ENCODE measurements at places on chromosomes 1 and 21.

DNA sequence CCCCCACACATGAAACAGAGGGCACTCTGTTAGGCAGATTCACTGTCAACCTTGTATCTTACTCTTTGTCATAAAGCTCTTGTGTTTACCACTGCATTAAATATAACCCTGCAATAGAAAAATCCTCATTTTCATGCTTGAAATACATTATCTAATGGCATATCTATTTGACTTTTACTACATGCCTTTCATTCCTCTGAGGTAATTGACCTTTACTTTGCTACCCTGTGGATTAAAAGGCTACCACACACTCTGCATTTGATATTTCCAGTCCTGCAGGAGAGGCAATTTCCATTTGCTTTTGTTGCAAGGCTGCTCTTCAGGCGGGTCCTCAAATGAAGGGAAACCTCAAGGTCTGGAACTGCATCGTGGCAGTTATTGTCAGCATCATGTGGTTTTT, 238.0 kb downstream of the NTNG1 start:
- DNase-seq: no peak

GRCh38 chr21:14768042-14768441, 221.9 kb upstream of the SAMSN1 start:
- DNase-seq: no peak

DNA sequence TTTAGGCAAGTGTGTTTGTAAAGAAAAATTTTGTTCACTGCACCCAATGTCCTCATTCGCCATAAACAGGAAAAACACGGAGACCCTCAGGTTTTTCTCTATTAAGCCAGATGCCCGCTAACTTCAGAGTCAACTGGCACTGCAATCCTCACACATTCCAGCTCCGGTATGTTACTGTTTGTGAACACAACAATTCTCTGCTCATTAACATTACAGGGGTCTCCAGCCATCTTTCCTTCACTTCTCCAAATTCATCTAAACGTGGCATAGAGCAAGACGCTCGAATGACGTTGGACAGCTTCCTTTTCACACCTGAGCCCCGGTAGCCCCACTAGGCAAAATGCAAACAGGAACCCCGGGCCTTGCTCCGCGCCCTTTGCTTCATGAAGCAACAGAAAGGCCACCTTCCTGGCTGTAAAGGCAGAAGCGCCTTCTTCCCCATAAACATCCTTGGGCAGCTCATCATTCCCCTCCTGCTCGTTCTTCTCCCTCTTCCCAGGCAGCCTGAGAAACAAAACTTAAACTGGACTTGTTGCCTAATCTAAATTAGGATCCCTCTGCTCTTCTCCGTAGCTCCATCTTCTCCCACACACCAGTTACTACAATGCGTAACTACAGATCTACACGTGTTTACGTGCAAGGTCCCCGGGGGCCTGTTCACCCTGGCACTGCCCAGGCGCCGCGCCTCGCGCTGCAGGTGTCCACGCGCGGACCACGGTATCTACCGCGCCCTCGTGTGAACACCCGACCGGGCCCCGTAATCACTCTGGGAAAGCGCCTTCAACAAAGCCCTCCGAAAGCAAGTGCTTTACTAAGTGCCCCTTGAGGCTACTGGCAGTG, 1.2 kb downstream of the LBR start:
- DNase-seq: peak; percentile 10

GRCh38 chr1:20978413-20978812, 191.3 kb upstream of the HP1BP3 start:
- no peak for DNase-seq

DNA sequence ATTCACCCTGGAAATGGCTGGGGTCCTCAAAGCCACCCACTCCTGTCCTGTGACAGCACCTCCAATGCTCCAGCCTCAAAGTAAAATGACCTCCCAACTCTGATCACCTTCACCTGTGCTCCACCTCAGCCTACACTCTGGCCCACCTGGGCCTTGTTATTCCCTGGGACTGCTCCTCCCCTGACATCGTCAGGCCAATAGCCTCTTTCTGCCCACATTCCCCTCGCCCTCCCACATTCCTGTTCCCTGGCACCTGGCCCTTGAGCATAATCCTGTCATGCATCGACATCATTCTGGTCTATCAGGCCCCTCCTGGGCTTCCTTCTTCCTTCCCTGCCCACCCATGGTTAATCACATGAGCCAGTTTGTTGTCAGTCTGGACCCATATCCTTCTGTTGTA, 13.2 kb upstream of the BCAR3 start:
- DNase-seq: no peak

DNA sequence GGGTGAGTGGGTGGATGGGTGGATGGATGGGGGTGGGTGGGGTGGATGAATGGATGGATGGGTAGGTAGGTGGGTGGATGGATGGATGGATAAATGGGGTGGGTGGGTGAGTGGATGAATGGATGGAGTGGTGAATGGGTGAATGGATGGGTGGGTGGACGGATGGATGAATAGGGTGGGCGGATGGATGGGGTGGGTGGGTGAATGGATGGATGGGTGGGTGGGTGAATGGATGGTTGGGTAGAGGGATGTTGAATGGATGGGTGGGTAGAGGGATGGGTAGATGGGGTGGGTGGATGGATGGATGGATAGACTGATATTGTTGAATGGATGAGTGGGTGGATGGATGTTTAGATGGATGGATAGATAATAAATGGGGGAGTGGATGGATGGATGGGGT, 26.9 kb upstream of the CCDC27 start:
- no peak for DNase-seq

DNA sequence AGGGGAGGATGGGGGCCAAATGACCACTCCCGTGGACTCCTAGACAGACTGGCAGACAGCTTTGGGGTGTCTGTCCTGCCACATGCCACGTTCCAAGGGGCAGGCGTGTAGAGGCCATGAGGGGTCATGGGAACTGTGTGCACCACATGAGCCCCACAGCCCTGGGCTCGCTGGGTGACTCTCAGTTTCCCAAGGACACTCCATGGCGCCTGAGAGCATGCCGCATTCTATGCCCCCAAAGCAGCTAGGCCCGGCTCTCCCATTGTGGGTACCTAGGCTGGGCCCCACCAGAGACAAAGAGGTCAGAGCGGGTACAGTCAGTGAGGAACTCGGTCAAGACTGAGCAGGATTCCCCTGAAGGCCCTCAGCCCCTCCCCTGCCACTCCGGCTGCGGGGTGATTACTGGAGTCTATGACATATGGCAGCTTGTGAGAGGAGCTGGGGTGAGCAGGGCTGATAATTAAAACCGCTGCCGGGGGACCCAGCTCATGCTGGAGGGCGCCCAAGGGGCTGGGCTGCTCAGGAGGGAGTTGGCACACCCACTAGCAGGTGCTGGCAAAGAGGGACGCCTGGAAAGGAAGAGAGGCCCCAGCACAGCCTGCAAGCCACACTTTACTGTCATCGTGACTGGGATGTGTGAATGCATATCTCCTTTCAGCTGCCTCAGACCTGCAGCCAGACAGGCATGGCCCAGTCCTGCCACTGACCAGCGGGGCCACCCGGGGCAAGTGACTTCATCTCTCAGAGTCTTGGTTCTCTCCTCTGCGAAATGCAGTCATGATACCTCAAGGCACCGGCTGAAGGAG, 8.4 kb downstream of the LRP8 start:
- DNase-seq: no peak
